Esophagus muscularis mucosa (tissue), 4 donors: ENCODE measurements at places on chromosomes 7 and 10.

DNA sequence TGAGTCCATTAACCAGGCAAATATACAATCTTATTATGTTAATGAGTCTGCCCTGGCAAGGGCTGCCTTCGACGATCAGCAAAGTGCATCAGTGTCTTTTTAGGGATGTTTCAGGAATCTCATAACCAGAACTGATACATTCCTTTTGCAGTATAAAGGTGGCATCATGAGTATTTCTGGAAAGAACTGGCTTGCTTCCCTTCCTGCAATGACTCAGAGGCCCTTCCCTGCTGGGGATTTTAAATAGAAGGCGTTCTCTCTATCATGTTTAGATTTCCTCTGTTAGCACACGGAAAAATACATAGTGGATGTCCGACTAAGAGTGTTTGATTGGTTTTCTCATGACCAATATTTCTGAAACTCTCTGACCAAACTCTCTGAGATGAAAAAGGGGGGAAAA is 1.8 kb downstream of the NPS start:
- DNase-seq, result peak; percentile 77

- no peak for DNase-seq
These were observed 15.7 kb downstream of the PPP3CB start for GRCh38 chr10:73480158-73480557.

DNA sequence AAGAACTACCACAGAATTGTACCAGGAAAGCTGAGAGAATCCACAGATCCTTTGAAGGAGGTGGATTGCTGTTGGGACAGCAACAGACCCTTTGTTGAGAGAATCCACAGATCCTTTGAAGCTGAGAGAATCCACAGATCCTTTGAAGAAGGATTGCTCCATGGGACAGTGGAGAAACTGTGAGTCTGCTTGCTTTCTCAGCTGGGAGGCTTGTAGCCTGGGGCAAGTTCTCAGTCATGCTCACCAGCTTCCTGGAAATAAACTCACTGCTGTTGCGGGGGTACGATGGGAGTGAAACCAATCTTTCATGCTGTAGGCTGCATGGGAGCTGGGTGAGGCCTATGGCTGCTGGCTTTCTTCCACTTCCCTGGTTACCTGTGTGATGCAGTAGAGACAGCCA is 106.3 kb downstream of the C7orf25 start:
- no peak for DNase-seq

GRCh38 chr7:146787266-146787665 is 670.7 kb downstream of the CNTNAP2 start:
- no peak for DNase-seq
